ENCODE measurements at places on chromosomes 1 and 21.
A peak's percentile ranks its signal among the peaks of the same experiment; 100 is the strongest.

DNA sequence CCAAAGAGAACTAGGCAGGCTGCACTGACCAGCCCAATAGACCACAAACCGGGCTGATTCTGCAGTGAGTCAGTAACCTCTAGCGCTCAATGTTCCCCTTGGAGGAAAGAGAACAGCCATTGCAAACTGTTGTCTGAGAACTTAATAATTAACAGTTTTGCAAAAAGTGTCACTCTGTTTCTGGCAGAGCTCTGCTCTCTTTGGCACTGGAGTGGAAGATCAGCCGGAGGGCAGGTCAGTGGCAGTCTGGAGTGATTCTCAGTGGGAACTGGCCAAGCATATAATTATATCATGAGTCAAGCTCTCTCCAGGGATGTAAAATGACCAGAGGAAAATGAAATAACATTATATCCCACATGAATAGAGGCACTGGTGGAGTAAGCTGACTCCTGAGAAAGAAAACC lies 238.3 kb downstream of the HLX start:
- DNase-seq, result no peak

DNA sequence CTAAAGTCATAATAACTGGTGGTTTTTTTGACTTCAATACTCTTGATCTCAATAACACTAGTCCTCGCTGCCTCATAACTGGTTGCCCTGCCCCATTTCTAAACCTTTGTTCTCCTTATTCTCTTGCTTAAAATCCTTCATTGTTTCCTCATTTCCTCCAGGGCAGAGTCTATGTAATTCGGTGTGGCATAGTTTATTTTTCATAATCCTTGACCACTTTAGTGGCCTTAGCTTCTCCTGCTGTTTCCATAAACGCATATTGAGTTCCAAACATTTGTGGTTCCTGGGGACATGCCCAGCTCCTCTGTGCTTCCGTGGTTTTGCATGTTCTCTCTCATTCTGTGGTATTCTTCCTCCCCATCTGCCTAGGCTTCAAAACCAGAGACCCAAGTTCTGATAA lies 19.0 kb upstream of the TLCD4 start:
- DNase-seq, result no peak

DNA sequence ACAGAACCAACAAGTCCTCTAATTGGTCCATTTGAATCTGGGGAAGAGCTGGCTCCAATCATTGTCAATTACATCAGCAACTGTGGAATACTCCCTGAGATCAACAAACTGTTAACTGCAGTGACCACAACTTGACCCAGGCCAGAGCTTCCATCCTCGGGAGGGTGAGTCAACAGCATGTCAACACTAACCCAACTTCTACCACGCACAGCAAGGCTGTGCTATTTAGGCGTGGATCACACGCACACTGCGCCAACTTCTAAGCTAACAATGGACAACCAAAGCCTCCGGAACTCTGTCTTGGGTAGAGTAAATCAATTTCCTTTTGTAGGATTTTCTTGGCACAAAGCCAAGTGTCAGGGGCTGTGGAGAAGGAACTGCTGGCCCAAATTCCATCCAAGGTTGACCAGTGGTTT lies 30.4 kb downstream of the APP start:
- DNase-seq, result no peak

DNA sequence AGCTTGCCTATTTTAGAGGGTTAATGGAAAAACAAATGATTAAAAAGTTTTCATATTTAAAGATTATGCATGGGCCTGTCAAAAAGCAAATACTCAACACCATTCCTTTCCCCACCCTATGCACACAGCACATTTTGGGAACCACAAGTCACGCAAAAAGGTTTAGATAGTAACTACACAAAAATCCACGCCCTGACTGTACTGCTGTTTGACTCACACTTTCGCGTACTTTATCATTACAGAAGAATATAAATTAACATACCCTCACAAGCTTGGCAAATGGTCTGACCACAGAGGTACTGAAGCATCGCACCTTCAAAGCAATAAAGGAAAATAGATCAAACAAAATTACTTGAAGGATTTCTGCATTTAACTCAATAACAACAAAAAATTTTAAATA lies 1.4 kb downstream of the ATP5PO start:
- no peak for DNase-seq

DNA sequence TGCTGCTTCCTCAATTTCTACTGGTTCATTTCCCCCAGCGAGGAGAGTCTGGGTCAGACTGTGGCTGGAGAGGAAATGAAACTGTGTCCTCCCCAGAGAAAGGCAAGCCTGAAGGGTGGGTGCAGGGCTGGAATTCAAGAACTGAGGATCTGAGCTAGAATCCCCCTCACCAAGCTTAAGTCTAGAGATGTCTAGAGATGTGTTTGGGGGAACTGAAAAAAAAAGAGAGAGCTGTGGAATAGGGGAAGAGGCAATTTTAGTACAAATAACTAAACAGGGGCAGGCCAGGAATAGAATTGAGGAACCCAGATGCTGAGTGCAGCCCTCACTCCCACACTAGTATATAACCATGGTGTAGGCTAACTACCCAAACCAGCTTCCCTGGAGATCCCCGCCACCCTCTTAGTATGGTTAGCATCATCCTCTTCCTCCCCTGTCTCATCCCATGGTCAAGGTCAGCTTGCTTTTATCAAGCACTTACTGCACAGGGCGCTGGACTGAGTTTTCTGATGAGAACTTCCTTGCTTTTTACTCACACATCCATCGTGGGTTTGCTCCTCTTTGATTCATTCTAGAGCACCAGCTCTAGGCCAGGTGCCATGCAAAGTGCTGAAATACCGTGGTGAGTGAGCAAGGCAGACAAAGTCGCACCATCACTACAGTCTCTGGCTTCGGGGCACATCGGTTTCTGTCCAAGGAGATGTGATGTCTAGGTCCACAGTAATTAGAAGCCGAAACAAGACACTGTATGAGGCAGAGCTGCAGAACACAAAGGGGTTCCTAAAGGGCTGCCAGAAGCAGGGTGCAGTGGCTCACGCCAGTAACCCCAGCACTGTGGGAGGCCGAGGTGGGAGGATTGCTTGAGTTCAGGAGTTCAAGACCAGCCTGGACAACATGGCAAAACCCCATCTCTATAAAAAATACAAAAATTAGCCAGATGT lies 112.9 kb upstream of the IPO9 start:
- DNase-seq, result peak; percentile 73

All from RPMI8226 (cell line).